Spleen (tissue), 13 donors: ENCODE measurements at places on chromosomes 5 and 9.

- DNase-seq: no peak
Measured at GRCh38 chr9:6414247-6414641, 1.2 kb downstream of the UHRF2 start.

GRCh38 chr9:81826517-81826906 lies 101.7 kb upstream of the SPATA31D4 start:
- DNase-seq: no peak

DNA sequence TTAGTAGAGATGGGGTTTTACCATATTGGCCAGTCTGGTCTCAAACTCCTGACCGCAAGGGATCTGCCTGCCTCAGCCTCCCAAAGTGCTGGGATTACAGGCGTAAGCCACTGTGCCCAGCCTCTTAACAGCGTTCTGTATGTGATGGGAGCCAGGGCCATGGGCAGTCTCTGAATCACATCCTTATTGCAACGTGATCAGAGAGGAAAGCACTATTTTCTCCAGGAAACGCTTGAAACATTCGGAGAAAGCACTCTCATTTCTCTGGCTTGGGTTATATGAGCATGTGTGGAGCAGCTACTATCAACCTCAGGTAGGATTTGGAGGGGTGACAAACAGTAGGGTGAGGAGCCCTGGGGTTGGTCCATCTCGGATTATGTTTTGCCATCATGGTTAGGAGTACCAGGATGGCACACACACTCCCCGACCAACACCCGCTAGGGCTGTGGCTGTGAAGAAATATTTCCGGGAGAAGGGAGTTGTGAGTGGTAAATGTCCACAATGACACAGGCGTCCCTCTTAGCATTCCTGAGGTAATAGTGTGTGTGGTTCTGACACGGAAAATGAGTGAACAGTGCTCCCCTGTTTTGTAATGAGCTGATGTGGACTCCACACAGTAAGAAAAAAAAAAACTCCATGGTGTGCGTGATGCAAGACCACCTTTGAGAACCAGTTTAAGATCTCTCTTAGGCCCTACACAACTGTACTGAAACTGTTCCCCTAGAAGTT lies 406.2 kb upstream of the ZNF608 start:
- no peak for DNase-seq

GRCh38 chr5:122420537-122421236 lies 108.7 kb downstream of the SNCAIP start:
- no peak for DNase-seq

DNA sequence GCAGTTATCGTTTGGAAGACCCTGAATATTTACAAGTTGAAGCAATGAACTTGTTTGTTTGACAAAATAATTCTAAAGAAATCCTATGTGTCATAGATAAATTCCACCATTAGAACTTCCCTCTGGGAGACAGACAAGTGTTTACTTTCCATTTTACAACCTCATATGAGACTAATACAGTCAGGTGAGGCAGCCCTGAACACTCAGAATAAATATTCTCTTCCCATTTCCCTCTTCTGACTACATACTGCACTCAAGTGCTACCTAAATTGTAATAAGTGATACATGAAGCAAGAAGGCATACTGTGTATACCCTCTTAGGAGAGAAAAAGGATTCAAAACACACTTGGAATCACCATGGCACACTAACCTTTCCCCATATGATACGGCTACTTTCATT lies 6.8 kb downstream of the RASEF start:
- no peak for DNase-seq
